ENCODE measurements at places on chromosomes 6 and 20.

- H3K36me3 ChIP-seq, result no peaks in the 10 kb centered on the region
- H3K4me1 ChIP-seq, result no peaks in the 10 kb centered on the region
- DNase-seq, result no peak
- H3K4me3 ChIP-seq, result no peak overlapping the region
These were observed 512.5 kb downstream of the BCKDHB start for GRCh38 chr6:80618953-80619352.

DNA sequence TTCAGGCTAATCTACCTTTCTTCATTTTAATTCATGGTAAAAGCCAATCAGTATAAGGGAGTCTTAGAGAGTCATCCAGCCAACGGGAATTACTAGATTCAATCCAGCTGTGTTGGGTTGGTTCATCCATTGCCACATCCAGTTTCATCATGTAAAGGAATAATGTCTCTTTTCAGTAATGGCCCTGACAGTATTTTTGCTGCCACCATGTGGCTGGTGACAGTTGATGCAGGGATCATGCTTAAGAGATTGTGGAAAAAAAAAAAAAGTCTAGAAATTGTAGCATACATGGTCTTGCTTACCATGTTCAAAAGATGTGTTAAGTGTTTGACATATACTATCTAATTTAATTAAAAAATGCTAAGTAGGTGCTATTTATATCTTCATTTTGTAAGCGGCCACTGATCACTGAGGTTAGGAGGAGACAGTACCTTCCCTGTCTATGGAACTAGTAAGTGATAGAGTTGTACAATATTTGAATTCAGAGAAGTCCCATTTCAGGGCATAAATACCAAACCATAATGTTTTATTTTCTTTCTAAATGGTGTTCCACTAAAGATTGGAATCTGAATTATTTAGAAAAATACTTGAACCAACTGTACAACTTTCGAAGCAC, 135.9 kb downstream of the KHDRBS2 start:
- no peak for DNase-seq
- H3K27me3 ChIP-seq, result no peaks in the 10 kb centered on the region
- no peaks in the 10 kb centered on the region for H3K36me3 ChIP-seq
- no peaks in the 10 kb centered on the region for H3K4me1 ChIP-seq
- no peak overlapping the region for H3K4me3 ChIP-seq

- no peak overlapping the region for H3K27ac ChIP-seq
- no peaks in the 10 kb centered on the region for H3K36me3 ChIP-seq
- H3K4me1 ChIP-seq, result no peaks in the 10 kb centered on the region
- H3K27me3 ChIP-seq, result no peaks in the 10 kb centered on the region
- no peak for DNase-seq
These were observed 35.6 kb upstream of the THBS2 start for GRCh38 chr6:169289257-169289618.

GRCh38 chr20:9061434-9061833, 7.5 kb upstream of the PLCB4 start:
- H3K27me3 ChIP-seq, result no peaks in the 10 kb centered on the region
- H3K36me3 ChIP-seq, result no peaks in the 10 kb centered on the region
- no peak for DNase-seq
- no peak overlapping the region for H3K27ac ChIP-seq
- no peaks in the 10 kb centered on the region for H3K4me1 ChIP-seq

DNA sequence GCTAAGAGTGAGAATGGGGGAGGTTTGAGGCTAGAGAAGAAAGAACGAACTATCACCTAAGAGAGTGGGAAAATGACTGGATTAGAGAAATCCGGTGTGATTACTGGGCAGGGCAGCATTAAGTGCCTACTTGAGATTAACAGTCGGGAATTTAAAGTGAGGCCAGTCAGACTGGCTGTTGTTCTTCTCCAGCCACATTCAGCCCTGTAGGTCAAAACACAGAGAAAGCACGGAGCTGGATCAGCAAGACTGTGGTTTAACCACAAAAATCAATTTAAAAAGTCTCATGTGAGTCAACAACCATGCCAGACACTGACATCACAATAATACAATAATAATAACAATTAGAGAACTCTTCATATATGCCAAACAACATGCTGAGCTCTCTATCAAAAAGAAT, 301.9 kb upstream of the SGK1 start:
- H3K27ac ChIP-seq, result no peak overlapping the region
- no peak for DNase-seq
- H3K4me1 ChIP-seq, result no peaks in the 10 kb centered on the region
- no peak overlapping the region for H3K4me3 ChIP-seq
- H3K36me3 ChIP-seq, result no peaks in the 10 kb centered on the region

GRCh38 chr20:1185790-1186334, 1.1 kb upstream of the TMEM74B start:
- no peak overlapping the region for H3K27ac ChIP-seq
- no peaks in the 10 kb centered on the region for H3K4me1 ChIP-seq
- no peaks in the 10 kb centered on the region for H3K36me3 ChIP-seq
- H3K27me3 ChIP-seq, result peaks cover 32% of the 10 kb centered on the region

GRCh38 chr6:8215631-8216030, 113.3 kb upstream of the EEF1E1 start:
- H3K27ac ChIP-seq, result no peak overlapping the region
- H3K36me3 ChIP-seq, result no peaks in the 10 kb centered on the region
- no peak overlapping the region for H3K4me3 ChIP-seq
- no peaks in the 10 kb centered on the region for H3K4me1 ChIP-seq
- H3K27me3 ChIP-seq, result no peaks in the 10 kb centered on the region
- DNase-seq, result no peak

DNA sequence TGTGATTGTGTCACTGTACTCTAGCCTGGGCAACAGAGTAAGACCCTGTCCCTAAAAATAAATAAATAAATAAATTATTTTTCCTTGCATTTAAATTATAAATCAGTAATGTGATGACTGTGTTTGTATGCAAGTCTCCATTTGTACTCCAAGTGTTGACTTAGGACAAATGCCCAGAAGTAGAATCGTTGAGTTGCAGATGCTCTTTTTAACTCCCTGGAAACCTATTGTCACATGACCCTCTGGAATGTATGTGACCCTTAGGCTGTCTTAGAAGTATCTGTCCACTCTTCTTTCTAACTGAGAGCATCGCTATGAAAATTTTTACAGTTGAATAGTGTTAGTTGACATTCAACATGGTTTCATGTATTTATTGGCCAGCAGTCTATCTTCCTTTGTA, 18.8 kb downstream of the OR2A4 start:
- H3K4me1 ChIP-seq, result no peaks in the 10 kb centered on the region
- H3K36me3 ChIP-seq, result no peaks in the 10 kb centered on the region
- no peak overlapping the region for H3K4me3 ChIP-seq
- no peak overlapping the region for H3K27ac ChIP-seq
- no peaks in the 10 kb centered on the region for H3K27me3 ChIP-seq

- no peak for DNase-seq
- peaks cover 14% of the 10 kb centered on the region for H3K4me1 ChIP-seq
- peaks cover 24% of the 10 kb centered on the region for H3K36me3 ChIP-seq
- no peaks in the 10 kb centered on the region for H3K27me3 ChIP-seq
- H3K27ac ChIP-seq, result no peak overlapping the region
These were observed 13.7 kb upstream of the PANK2 start for GRCh38 chr20:3875378-3875974.

DNA sequence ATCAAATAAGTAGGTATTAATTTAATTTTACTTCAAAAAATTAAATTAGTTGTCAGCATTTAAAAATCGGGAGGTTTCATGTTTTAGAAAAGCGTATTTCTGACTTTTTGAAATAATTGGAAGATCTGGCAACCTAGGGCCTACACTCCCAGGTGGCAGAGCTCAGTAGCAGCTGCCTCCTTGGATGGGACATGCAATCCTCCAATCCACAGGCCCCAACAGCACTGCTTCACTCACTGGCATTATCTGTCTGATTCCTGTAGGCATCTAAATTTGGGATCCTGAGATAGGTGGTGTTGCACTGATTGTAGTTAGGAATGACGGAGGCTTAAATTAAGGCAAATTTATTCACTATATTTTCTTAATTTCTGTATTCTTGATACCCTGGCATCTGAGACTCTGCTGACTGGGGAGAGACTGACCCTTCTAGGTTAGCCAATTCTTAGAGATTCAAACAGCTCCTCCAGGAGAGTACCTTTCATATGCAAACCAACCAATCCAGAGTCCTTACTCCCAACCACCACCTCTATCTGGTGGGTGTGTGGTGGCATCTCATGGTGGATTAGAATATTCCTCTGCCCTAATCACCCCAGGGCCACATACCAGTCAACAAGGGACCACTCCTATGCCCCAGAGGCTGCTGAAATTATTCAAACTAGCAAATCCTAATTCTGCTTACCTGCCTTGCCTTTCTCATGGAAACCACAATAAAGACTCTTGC, 146.6 kb upstream of the GLP1R start:
- no peak for DNase-seq
- H3K4me1 ChIP-seq, result no peaks in the 10 kb centered on the region
- no peak overlapping the region for H3K27ac ChIP-seq
- no peak overlapping the region for H3K4me3 ChIP-seq
- H3K36me3 ChIP-seq, result no peaks in the 10 kb centered on the region
- no peaks in the 10 kb centered on the region for H3K27me3 ChIP-seq

- no peaks in the 10 kb centered on the region for H3K36me3 ChIP-seq
- peak overlapping the region; percentile 32 for H3K4me3 ChIP-seq
- peaks cover 3% of the 10 kb centered on the region for H3K27me3 ChIP-seq
- DNase-seq, result peak; percentile 46
- peaks cover 4% of the 10 kb centered on the region for H3K4me1 ChIP-seq
These were observed 54.4 kb upstream of the ZNF337 start for GRCh38 chr20:25750765-25751696.

DNA sequence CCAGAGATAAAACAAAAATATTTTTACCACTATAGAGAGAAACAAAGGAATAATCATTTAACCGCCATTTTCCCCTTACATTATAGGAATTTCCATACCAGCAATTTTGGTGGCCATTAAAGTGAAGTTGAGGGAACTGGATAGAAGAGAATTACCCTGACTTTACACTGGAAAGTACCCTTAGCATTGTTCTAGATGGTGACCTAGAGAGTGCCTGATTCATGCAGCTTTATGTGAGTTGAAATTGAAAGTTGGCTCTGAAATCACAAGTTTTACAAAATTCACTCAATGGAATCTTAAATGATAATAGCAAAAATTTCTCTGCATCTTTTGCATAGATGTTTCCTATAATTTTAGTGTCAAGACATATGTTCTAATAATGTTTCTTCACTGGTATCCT, 55.7 kb upstream of the PREP start:
- H3K27ac ChIP-seq, result peak overlapping the region; percentile 84
- peak overlapping the region; percentile 27 for H3K4me3 ChIP-seq
- DNase-seq, result no peak

DNA sequence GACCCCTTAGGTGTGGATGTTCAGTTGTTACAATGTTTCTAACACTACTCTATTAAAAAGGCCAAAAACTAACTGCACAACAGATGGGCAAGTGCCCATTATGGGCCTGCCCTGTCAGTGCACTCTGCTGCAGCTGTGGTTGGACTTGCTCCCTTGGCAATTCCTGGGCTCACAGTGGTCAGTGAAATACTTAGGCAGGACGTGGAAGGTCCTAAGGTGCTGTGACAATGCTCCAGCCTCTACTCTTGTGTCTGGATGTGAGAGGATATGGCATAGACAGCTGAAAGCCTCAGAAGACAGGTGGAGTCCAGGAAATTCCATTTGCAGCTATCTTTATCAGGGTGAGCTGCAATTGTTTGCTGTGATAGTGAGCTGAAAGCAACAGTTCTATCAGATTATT, 136.5 kb upstream of the OLIG3 start:
- DNase-seq, result no peak
- H3K36me3 ChIP-seq, result no peaks in the 10 kb centered on the region

DNA sequence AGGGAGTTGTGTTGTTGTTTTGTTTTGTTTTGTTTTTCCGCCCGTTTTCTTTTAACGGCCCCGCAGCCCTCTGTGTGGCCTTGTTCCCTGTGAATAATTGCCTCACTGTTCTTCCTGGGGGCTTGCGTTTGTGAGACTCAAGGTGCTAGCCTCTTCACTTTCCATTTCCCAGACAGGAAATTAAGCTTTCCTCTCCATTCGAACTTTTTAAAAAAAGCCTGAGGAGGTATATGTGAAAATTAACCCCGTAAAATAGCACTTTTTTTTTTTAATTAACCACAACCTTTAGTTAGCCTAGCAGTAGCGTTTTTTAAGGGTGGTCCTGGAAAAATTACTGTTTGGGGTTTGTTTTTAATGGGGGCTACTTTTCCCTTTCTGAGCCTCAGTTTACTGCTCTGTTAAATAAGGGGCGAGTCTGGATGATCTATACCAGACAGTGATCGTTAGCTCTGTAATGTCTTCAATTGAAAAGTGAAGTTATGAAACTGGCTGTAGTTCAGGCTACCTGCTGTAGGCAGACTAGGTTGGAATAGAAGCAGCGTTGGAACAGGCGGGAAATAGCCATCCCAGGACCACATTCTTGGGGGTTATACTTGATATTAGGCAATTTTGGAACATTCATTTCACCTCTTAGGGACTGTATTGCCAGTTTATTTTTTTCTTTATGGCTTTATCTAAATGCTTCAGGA, 1.7 kb downstream of the STX16 start:
- H3K36me3 ChIP-seq, result peaks cover 2% of the 10 kb centered on the region
- H3K27me3 ChIP-seq, result no peaks in the 10 kb centered on the region
- peak overlapping the region; percentile 97 for H3K4me3 ChIP-seq
- H3K4me1 ChIP-seq, result peaks cover 42% of the 10 kb centered on the region
- peak overlapping the region; percentile 95 for H3K27ac ChIP-seq

- DNase-seq, result peak; percentile 69
- peaks cover 9% of the 10 kb centered on the region for H3K4me1 ChIP-seq
- H3K27ac ChIP-seq, result no peak overlapping the region
These were observed 8.6 kb upstream of the BTNL2 start for GRCh38 chr6:32415521-32416019.

- no peak overlapping the region for H3K4me3 ChIP-seq
- no peak for DNase-seq
- no peaks in the 10 kb centered on the region for H3K4me1 ChIP-seq
- H3K27me3 ChIP-seq, result peaks cover 16% of the 10 kb centered on the region
- H3K27ac ChIP-seq, result no peak overlapping the region
- no peaks in the 10 kb centered on the region for H3K36me3 ChIP-seq
These were observed 68.7 kb upstream of the STMND1 start for GRCh38 chr6:17032988-17033634.

DNA sequence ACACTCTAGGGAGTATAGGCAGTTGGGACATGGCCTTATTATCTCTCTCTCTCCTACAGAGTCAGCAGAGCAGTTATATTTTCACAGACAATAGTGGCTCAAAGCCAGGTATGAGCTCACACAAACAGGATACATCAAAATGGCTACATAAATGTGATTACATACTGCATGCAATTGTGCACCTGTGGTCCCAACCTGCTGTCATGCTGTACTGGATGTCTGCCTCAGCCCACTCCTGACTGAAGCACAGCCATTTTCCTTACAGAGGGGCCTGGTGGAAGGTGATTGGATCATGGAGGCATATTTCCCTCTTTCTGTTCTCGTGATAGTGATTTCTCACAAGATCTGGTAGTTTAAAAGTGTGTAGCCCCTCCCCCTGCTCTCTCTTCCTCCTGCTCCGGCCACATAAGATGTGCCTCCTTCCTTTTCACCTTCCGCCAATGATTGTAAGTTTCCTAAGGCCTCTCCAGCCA, 37.0 kb upstream of the SAMHD1 start:
- H3K36me3 ChIP-seq, result no peaks in the 10 kb centered on the region
- peaks cover 31% of the 10 kb centered on the region for H3K4me1 ChIP-seq
- peak overlapping the region; percentile 43 for H3K27ac ChIP-seq
- peak; percentile 33 for DNase-seq

DNA sequence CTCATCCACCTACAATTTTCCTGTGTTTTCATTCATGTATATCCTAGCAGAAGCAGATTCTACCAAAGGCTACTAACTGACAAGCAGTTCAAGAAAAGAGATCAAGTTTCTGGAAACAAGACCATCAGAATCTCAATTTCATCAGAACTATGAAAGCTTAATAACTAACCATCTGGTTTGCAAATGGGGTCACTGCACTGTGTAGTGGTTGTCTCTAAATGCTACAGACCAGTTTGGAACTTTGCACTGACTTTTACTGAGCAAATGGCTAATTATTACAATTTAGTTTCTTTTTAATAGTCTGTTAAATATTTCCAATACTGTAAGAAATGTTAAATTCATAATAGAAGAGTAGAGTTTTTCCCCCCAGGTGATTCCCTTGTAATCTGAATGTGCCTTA, 64.5 kb downstream of the REPS1 start:
- H3K4me3 ChIP-seq, result no peak overlapping the region
- H3K27ac ChIP-seq, result no peak overlapping the region
- no peak for DNase-seq
